Ovary (tissue), 10 donors: ENCODE measurements at places on chromosomes 4 and X. TPM values are rescaled to one million over a fixed set of nuclear protein-coding genes. Genes with fewer than 3 reads are reported as not detected.

Gene IL3RA
- total RNA-seq, result 1.5 TPM

Gene OTUD6A
- total RNA-seq, result not detected

Gene VCX
- total RNA-seq, result not detected

Gene TMSB15B
- 13.1 TPM for total RNA-seq

Gene ERCC6L
- 0.10 TPM for total RNA-seq

Gene DMP1
- not detected for total RNA-seq

Gene NHSL2
- total RNA-seq, result 8.3 TPM

Gene TAF7L
- total RNA-seq, result not detected

Gene RGN
- 12.2 TPM for total RNA-seq

Gene SHROOM2
- 10.8 TPM for total RNA-seq

Gene ESX1
- not detected for total RNA-seq

Gene LINC00632
- 14.2 TPM for total RNA-seq

Gene GRIA2
- 1.00 TPM for total RNA-seq

Gene DMRTC1
- total RNA-seq, result 1.8 TPM

Gene YTHDC1
- total RNA-seq, result 102 TPM

Gene UGT2B11
- not detected for total RNA-seq

Gene SYAP1
- total RNA-seq, result 19.3 TPM

Gene LEF1
- 4.9 TPM for total RNA-seq

Gene IL1RAPL1
- 1.3 TPM for total RNA-seq

Gene UGT8
- total RNA-seq, result 0.77 TPM

Gene ADH1A
- 2.4 TPM for total RNA-seq
